ENCODE measurements at places on chromosomes 4 and X.

- no peak for DNase-seq
Measured at GRCh38 chrX:37578045-37578444, 6.6 kb downstream of the LANCL3 start.

DNA sequence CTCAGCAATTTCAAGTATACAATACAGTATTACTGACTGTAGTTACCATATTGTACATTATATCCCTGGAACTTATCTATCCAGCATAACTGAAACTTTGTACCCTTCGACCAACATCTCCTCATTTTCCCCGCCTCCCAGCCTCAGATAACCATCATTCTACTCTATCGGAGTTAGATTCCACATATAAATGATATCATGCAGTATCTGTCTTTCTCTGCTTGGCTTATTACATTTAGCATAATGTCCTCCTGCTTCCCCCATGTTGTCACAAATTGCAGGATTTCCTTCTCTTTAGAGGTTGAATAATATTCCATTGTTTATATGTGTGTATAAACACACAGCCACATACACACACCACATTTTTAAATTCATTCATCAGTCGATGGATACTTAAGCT lies 218.1 kb downstream of the MAML3 start:
- no peak for DNase-seq

- no peak for DNase-seq
Measured at GRCh38 chrX:23656091-23656490, 11.2 kb upstream of the PRDX4 start.

DNA sequence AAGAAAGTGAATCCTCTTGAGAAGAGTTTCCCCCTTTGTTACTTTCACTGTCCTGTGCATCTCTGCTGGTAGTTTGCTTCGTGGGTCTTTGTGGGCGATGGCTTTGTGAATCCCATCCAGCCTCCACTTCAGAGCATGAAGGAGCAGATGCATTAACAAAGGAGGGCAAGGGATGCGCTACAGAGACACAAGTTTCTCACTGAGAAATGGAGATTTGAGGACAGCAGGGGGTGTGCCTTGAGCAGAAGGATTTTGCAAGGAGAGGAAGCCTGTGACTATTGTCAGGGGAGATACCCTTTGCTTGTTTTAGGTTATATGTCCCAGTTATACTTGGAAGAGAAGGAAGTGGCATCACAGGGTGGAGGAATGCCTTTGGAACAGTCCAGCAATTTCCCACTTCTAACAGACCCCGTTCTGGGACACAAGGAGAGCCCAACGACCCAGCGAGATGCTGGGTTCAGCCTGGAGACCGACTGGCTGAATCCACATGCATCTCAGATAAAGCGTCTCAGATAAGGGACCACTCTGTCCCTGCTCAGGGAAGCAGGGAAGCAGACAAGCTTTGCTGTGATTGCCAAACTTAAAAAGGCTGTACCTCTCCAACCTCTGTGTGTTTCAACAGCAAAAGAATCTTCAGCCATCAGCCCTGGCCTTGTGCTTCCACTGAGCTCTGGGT lies 314.6 kb upstream of the GATB start:
- DNase-seq = no peak

DNA sequence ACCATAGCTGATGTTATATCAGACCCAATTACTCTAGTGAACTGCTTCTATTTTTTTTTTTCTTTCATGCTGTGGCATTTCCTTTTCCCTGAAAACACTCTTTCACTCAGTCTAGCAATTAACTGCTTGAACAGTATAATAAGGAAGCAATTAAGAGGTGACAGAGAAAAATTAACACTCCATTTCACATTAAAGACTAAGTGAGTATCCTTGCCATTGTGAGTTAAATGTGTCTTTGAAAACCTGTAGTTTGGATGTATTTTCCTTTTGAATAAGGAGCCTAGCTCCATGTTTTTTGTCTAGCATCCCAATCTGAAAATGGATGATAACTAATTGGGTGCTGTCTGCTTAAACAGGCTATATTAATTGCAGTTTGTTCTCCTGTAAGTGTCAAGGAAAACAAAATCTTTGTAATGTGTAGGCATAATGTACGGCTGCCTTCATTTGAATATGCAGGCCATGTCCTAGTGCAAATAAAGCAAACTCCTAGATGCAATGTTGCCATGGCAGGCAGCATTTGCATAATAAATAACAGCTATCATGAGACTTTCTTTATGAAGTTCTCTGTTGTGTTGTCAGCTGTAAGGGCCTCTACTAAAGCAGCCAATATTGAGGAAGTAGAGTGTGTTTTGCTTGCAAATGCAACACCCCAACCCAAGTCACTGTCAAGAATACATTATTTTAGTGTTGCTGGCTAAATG lies 416.7 kb downstream of the ZIC3 start:
- no peak for DNase-seq

DNA sequence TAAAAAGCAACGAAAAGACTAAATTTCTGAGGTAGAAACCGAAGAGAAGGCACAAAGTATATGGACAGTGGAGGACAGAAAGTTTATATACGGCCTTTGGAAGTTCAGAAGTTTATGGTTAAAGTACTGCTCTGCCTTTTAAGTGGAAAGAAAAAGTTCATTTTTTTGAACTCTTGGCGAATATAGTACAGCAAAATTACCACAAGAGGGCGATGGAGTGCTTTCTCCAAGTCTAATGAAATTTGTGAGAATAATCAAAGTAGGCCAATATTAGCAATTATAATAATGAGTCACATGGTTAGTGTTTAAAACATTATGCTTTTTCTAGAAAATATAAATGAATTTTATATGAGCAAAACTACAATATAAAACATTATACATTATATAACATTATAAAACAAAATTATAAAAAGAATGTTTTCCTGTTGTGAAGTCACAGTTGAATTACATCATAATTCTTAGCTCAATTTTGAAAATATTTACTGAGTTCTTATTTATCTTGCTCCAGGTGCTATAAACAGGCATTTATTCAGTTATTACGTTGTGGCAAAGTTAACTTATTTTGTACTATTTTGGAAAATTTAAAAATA lies 136.2 kb upstream of the BMPR1B start:
- DNase-seq = peak; percentile 47

DNA sequence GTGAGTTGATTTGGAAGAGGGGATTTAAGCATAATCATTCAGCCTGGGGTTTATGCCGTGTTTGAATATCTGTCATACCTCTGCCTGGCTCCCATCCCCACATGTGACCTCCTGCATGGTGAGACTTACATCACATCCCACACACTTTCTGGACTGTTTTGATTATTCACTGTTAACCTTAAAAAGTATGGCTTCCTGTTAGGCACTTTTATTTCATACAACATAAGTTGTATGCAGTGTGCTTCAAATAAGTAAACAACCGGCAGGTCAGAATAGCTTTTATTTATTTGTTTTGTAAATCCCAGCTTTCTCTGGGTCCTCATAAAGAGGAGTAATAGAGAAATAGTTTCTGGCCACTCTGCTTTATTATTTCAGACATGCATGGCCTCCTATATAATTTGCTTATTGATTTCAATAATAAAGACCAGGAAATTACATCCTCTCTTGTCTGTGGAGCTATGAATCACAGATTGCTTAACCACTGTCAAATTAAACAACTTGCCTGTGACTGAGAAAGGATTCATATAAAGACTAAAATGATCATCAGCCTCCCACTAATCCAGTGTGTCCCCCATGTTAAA lies 376.8 kb upstream of the ZFP42 start:
- DNase-seq = peak; percentile 87

DNA sequence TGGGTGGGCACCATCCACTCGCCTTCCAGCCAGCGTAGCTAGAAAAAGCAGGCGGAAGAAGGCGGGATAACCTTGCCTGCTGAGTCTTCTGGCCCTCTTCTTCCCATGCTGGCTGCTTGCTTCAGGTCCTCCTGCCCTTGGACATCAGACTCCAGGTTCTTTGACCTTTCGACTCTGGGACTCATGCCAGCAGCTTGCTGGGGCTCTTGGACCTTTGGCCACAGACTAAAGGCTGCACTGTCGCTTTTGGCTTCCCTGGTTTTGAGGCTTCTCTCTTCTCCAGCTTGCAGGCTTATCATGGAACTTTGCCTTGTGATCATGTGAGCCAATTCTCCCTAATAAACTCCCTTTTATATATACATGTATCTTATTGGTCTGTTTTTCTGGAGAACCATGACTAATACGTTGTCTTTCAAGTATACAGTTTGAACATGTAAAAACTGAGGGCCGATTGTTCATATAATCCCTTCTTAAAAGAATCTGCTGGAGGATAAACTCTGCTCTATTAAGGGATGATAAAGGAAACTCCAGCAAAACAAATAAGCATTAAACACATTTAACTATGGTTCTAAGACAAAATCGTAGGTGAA lies 116.6 kb upstream of the LCORL start:
- DNase-seq = no peak

DNA sequence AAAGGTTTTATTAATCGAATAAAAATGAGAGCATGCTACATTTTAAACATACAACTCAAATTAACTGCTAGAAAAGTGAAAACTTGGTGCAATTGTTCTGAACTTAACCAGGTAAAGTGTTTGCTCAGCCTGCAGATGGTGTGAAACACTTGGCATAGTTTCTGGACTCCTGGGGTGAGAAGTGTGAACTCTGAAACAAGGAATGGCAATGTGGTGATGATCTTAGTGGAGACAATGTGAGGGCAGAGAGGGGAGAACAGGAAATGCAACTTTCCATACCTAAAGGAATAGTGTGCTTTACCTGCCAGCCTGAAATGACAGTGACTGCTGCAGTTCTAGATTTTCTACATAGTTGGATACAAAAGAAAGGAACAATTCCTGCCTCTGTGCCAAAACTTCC lies 57.4 kb downstream of the CCSER1 start:
- no peak for DNase-seq

GRCh38 chr4:133513901-133514300 lies 364.8 kb downstream of the PCDH10 start:
- DNase-seq = peak; percentile 83

DNA sequence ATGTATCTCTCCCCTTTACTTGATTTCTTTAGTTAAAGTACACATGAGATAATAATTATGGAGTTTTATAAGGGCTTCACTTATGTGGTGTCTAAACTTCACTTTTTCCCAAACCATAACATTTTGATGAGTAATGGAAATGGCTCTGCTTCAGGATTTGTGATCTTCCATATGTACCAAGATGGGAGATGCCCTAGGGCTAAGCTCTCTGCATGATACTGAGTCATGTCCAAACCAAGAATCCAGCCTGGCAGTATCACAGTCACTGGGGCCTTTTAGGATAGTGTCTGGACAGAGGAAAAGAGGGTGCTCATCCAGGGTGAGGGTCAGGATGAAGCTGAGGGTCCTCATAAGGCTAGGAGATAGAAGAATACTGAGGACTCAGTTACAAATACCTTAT lies 47.9 kb upstream of the PAGE3 start:
- DNase-seq = no peak

- no peak for DNase-seq
Measured at GRCh38 chr4:74315376-74315775, 7.1 kb downstream of the EPGN start.

- DNase-seq = no peak
Measured at GRCh38 chrX:65674204-65674893, 6.9 kb downstream of the MSN start.

GRCh38 chr4:56976837-56977320 lies 527 bp downstream of the NOA1 start:
- DNase-seq = no peak

- DNase-seq = peak; percentile 89
Measured at GRCh38 chrX:150934453-150934852, 36.0 kb upstream of the CD99L2 start.

- no peak for DNase-seq
Measured at GRCh38 chr4:38764277-38764676, 18.5 kb downstream of the TLR10 start.

- no peak for DNase-seq
Measured at GRCh38 chrX:53291596-53291995, 10.2 kb upstream of the IQSEC2 start.

- no peak for DNase-seq
Measured at GRCh38 chrX:11766487-11766886, 8.4 kb downstream of the MSL3 start.

- no peak for DNase-seq
Measured at GRCh38 chrX:15530318-15530717, 29.7 kb downstream of the BMX start.

DNA sequence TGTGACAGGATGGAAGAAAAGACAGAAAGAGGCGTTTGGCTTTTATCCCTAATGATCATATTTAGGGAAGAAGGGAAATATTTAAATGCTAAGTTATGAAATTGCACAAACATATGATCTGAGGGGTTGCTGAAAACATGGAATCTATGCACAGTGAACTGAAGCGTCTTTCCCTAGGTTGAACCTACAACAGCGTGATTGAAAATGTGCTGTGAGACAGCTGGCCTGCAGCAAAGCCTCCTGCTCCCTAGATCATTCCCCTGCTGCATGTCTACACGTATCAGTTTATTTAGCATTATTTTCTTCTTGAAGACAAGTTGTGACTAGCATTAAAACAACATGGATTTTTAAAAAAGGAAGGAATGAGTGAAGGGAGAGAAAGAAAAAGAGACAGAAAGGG lies 272.5 kb upstream of the TRAM1L1 start:
- DNase-seq = no peak

DNA sequence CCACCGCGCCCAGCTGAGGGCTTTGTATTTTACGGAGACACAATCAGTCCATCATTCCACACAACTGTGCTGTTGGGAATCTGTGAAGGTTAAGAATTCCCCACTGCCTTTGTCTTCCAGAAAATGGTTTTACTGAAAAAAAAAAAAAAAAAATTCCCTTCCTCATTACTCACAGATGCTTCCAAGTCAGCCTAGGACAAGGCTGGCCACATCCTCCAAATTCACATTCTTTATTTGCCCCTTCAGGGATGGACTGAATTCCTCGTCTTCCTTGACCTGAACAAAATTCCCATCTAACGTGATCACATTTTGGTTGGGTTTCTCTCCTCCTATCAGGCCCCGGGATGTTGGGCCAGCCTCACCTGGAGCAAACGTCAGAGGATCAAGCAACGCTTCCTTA lies 130.3 kb downstream of the DHRSX start:
- DNase-seq = peak; percentile 89

- no peak for DNase-seq
Measured at GRCh38 chr4:1945124-1945895, 63.5 kb downstream of the NELFA start.

DNA sequence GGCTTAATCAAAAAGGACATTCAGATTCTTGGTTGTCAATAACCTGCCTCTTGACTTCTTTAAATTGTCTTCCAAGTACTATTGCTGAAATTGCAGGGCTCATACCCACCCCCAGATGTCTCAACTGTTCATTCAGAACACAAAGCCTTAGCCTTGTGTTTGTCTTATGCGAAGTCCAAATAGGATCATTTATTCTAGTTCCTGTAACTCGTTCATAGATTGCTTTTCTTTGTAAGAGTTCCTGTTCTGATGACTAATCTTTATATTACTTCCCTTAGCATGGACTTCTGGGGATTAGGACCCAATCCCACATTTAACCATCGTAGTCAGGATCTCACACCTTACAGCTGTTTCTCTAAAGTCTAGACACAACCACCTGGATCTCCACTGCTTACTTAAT lies 226.0 kb downstream of the VEGFC start:
- DNase-seq = no peak
